Stimulated activated CD4-positive, alpha-beta T cell treated with anti-CD3 and anti-CD28 coated beads, Interleukin-2, amount 100 ng/mL, for 24 hours (primary cell): ENCODE measurements at places on chromosomes 7 and 10.

- DNase-seq: peak; percentile 16
Observed at GRCh38 chr7:147245274-147245673, 1128.7 kb downstream of the CNTNAP2 start.

- no peak for DNase-seq
Observed at GRCh38 chr10:23540401-23541030, 101.6 kb downstream of the OTUD1 start.

DNA sequence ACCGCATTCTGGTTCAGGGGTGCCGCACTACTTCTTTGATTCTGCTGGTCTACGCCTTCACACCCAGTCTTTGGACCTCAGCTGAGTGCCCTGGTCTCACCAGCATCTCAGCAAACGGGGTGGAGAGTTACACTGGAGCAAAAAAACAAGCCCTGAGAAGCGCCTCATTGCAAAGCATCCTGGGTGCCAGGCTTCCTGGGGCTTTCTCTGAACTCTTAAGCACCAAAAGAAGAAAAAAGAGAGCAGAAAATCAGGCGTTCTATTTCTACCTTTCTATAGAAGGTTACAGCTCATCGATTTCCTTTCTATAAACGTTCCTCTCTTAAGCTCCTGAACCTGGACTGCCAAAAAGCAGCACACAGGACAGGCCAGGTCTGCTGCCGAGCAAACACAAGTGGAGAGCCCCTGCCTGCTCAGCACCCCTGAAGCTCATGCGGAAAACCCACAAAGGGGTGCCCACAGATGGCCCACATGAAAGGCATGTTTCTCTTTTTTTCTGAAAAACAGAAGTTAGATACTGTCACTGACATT is 217.9 kb downstream of the SFMBT2 start:
- DNase-seq: peak; percentile 64

- peak; percentile 42 for DNase-seq
Observed at GRCh38 chr10:80204677-80205476, 460 bp downstream of the ANXA11 start.

GRCh38 chr10:86673216-86673826 is 5.0 kb downstream of the LDB3 start:
- no peak for DNase-seq

GRCh38 chr7:66697449-66698438 is 42.8 kb upstream of the RABGEF1 start:
- no peak for DNase-seq

DNA sequence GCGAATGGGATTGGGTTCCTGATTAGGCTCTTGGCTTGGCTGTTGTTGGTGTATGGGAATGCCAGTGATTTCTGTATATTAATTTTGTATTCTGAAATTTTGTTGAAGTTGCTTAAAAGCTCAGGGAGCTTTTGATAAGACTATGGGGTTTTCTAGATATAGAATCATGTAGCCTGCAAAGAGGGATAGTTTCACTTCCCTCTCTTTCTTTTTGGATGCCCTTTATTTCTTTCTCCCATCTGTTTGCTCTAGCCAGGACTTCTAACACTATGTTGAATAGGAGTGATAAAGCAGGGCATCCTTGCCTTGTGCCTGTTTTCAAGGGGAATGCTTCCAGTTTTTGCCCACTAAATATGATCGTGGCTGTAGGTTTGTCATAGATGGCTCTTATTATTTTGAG is 40.4 kb upstream of the MPP7 start:
- DNase-seq: no peak

GRCh38 chr7:3210531-3210930 is 90.5 kb upstream of the SDK1 start:
- DNase-seq: no peak

- no peak for DNase-seq
Observed at GRCh38 chr10:79349766-79350406, 2.6 kb downstream of the PPIF start.

GRCh38 chr7:105677817-105678573 is 96.7 kb upstream of the EFCAB10 start:
- DNase-seq: peak; percentile 53

DNA sequence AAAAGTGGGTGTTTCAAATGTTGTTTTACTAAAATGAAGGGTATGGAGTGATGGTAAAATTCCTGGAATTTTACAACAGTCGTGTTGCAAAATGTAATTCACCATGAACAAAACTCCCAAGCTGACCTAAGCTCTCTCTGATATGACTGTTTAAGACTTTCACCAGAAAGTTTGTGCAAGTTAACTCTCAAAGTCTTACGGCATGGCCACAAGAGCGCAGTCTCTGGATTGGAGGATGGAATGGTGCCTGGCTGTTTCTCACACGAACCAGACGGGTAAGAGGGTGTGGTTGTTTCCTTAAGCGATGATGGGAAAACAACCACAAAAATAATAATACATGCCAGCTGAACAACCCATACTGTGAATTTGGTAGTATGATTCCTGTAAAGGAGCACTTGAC is 662.5 kb downstream of the KCNMA1 start:
- DNase-seq: no peak

DNA sequence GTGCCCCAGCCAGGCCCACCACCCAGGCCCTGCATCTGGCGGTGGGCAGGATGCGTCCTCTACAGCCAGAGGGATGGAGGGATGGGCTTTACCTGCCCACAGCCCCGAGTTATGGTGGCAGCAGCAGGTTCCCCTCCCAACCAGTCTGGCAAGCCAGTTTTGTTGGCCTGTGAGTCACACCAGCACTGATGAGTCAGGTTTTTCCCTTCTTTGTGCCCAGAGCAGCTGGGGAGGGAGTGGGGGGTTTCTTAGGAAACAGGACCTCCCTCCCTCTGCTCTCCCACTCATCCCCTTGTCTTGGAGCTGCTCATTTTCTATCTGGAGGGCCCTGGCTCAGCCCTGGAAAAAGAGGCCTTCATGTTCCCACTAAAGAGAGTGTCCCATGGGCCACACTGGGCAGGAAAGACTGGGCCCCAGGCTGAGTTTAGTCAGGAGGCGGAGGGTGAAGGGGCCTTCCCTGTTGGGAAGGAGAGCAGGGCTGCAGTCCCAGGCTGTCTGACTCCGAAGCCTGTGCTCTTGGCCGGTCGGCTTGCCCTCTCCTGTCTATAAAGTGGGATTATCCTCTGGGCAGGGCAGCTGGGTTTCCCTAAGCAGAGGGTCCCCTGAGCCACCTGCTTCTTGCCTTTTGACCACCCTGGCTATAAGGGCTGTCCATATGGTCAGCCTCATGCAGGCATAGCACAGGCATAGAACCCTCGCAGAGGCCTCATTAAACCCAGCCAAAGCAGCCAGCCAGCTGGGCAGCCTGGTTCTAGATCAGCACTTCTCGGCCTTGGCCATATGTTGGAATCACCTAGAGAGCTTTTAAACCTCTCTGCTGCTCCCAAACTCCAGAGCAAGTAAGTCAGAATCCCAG is 30.2 kb upstream of the ANKRD2 start:
- peak; percentile 51 for DNase-seq

GRCh38 chr7:98137826-98138151 is 31.1 kb downstream of the LMTK2 start:
- DNase-seq: no peak

DNA sequence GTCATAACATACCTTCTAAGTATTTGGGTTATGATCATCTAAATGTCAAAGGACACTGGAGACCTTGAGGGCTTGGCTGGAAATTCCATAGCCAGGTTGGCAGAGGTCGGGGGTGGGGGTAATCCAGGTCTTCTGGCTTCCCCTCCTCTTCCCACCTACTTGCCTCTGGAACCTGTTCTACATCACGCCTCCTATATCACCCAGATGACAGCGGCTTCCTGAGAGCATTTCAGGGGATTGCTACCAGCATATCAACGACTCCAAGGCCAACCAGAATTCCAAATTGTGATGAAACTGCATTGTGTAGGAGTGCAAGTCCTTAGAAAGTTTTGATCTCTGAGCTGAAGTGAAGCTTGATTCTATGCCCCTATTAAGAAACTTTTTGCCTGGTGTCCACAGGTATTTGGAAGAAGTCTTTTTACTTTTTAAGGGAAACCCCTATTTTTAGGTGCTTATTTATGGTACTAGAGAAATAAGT is 95.7 kb downstream of the SH2D4B start:
- no peak for DNase-seq

DNA sequence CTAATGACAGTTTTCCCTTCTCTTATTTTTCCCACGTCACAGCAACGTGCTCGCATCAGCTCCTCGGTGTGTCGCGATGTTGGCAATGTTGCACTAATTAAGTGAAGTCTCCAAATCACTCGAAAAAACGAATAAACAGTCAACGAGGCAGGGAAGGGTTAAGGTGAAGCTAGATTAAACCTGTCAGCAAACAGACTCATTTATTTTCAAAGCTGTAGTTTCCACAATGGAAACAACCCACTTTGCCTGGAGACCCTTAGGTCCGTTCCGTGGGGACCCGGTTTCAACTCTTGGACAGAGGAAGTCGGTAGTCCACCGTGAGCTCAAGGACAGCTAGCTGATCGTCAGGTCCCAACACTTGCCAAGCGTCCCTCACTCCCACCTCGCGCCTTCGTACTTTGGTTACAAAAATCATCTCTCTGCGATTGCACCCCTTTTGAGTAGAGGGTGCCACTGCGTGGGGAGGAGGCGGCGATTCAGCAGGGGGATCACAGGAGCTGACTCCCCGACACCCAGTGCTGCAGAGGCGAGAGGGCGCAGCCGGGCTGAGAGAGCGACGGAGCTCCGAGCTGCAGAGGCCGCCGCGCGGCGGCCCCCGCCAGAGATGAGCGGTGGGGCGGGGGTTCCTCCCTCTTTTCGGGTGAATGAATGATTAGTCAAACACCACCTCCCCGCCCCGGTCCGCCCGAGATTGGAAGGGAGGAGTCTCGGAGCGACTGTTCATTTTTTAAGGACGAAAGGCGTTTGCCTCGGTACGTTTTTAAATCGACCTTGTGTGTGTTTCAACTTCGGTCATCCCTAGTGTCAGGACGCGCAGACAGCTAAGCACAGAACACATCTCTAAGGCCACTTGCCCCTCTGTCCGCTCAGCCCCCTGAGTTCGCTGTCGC is 1.3 kb upstream of the BMPER start:
- DNase-seq: peak; percentile 51

DNA sequence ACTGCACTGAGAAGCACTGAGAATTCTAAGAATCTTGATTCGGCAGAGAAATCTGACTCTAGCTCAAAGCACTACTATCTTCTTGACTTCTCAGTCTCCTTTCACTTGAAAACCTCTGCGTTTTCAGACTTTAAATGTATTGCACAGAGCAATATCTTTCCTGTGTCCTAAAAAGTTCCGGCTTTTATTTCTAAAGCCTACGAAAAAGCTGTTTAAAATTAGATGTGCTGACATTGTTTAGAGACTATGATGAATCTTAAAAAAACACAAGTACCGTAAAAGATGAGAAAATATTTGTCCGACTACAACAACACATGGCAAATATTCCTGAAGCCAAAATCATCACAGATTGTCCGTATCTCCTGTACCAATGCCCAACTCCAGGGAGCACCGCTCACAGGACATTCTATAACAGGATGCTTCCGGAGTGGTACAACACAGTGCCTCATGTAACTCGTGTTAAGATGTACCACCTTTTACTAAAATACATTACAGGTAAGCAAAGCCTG is 136.9 kb downstream of the CUBN start:
- no peak for DNase-seq

DNA sequence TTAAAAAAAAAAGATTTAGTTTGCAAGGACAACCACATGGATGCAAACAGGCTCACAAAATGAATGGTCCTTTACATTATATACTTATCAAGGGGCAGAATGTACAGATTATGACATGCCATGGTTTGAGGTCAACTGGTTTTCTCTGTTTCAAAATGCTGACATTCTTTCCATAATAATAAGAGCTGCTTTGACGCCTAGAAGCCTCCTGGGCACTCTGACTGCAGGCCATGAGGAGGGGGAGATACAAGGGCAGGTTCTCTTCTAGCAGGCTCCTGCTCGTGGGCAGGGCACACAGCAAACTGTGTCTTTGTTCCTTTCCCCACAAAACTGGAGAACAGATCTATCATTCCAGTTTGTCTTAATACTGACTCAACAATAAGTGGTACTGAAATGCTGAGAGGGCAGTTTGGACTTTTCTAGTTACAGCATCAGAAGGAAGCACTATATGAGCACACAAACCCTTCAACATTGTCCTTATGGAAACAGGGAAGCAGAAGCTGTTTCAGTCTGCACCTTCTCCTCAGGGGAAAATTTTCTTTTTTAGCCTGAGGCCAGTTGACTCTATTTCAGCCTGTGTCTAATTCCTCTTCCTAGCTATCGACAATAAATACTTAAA is 314.9 kb upstream of the AOAH start:
- no peak for DNase-seq

GRCh38 chr10:111811517-111811916 is 372.0 kb downstream of the GPAM start:
- no peak for DNase-seq
